ENCODE measurements at places on chromosomes 5 and 9.

DNA sequence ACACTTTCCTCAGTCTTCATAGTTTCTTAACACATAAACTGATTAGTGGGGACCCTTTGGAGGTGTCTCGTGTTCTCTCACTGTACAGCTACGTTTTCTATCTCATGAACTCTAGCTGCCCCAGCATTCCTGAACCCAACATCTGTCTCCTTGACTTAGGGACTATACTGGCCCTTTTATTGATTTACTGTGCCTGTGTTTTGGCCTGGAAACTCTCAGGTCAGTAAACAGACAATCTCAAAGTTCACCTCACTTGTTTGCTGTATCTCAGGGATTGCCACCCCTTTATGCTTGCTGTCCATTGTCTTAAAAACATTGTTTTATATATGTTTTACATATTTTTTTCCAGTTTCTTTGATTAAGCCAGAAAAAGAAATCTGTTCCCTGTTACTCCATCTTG lies 222.8 kb downstream of the FAM170A start:
- DNase-seq = no peak

DNA sequence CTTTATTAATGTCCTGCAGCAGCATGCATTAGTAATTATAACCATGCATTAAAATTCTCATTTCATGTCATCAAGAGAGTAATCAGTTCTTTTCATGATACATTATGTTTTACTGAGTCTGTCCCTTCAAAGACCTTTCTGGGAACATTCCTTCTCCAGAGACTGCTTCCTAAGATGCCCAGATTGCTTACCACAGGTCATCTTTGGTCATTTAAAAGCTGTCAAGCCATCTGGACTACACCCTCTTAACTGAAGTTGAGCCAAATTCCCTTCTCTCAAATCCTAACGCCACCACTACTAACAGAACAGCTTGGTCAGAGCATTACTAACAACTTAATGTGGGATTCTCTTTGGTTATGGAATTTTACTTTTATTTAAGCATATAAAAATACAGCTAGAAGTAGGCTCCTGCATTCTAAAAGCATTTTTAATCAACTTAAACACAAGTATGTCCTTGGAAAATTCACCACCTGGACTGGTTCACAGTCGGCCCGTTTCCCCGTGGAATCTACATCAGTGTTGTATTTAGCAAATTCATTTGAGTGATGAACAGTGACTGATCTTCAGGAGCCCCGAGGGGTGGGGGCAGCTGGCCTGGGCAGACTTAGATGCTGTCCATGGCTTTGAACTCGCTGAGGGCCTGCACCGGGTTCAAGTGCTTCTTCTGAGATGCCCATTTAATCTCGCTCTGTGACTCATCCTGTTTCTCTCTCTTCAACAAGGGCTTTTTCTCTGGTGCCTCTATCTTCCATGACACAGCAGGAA lies 92.8 kb upstream of the CCDC112 start:
- DNase-seq = no peak

DNA sequence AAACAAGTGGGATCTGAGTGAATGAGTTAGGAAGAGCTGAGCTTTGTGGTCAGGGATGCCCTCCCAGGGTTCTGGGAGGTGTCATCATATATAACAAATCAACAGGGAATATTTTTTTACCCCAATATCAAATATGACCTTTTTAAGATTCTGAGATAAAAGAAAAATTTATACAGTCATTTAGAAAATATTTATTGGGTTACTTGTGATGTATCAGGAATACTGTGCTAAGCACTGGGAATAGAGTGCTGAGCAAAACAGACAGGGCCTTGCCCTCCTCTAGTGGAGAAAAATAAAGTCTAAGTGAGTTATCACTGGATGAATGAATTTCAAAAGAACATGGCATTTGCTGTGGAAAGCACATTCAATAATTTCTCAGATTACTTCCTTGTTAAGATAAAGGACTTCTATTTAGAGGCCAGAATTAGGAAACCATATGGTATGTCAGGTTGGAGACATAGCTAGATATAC lies 102.9 kb downstream of the BOD1 start:
- DNase-seq = no peak

DNA sequence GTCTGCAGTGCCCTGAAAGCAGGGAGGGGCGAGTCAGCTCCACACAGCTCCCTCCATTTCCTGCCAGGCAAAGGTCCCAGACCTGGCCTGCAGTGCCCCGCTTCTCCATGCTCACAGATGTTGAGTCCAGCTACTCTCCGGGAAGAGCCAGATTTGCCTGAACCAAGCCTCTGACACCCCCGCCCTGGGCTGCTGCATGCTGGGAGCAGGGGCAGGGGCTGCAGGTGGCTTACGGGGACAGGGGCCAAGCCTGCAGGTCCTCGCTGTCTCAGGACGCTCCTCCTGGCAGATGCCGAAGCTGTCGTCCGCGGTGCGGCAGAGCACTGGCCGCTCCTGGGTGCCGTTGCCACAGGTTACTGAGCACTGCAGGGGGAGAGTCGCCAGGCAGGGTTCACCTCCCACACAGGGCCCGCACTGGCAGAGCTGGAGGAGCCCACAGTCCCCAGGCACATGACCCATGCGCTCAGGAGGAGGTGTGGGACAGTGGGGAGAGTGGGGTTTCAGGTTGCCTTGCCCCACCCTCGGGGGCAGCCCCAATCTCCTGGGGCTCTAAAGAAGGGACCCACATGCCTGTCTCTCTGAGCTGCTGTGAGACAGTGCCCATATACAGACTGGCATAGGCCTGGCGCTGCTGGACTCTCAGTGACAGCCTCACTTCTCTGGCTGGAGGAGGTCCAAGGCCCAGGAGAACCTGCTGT lies 62.4 kb downstream of the ZNF354C start:
- DNase-seq = no peak

DNA sequence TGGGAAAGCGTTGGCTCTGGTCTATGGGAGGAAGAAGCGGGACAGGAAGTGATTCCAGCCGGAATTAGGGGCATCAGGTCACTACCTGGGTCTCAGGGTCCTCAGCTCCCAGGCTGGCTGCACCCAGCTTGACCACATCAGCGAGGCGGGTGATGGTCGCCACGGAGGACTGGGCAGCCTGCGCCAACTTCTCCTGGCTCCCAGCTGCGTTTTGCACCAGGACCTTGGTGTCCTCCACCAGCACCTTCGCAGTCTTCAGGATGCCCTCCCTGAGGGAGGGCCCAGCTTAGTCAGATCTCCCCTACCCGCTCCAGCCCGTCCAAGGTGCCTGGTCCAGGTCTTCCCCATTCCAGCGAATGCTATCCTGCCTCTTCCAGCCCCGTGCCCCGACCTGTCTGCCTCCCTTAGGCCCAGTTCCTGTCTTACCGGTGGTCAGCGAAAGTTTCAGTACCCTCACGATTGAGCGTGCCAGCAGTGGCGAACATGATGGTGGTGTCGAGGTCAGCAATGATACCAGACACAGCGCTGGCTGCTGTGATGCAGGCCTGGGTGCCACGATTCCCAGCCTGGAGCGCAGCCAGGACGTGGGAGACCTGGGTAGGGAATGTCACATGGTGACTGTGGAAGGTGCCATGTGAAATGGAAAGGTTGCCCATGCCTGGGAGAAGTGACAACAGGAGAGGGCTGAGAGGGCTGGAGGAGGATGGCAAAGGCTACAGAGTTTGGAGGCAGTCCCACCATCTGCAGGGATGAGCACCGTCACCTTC lies 14.4 kb upstream of the TPM2 start:
- DNase-seq = no peak

DNA sequence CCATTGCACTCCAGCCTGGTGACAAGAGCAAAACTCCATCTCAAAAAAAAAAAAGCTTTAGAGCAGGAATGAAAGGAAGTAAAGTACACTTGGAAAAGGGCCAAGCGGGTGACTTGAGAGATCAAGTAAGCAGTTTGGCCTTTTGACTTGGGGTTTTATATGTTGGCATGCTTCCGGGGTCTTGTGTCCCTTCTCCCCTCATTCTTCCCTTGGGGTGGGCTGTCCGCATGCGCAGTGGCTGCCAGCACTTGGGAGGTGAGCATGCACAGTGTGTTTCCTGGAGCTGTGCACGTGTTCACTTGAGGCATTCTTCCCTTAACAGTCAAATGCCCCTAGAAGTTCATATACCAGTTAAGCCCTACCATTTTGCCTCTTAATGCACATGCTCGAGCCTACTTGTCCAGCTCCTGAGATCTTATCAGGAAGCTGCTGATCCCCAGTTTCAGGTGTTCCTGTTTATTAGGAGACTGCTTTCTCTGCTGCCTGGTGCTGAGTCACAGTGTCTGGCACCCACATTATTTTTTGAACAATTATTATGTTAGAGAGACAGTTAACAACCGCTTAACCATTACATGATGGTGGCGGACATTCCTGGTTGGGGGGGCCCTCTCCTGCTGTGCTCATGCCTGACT lies 32.6 kb upstream of the PRRC2B start:
- no peak for DNase-seq

GRCh38 chr5:98656125-98656795 lies 117.2 kb upstream of the RGMB start:
- no peak for DNase-seq

GRCh38 chr5:125463466-125464092 lies 717.1 kb upstream of the ZNF608 start:
- DNase-seq = no peak

DNA sequence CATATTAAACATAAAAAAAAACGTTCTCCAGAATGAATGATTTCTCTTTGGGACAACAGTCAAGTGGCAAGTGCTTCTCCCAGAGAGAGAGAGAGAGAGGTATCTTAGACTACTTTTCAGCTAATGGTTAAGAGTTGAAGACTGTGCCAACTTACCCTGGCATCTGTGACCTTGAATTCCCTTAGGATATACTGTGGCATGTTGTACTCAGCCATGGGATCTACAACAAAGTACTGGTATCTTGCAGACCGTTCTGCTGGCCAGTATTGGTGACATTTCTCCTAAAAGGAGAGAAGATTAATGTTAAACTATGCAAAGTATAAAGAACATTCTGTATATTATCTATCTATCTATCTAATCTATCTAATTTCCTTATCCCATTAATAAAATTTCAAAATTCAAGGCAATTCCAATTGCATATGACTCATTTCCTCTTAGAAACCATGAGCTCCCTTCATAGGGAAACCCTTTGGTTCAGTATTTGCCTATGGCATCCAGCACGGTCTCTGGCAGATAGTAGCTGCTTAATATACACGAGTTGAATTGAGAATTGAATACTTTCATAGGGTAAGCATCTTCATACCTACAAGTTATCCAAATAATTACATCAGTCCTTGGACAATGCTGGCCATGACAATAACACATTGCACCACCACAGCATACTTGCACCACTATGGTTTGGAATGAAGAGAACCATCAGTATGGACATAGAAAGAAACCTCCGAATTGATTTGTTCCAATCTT lies 539.4 kb upstream of the DMAC1 start:
- DNase-seq = no peak

GRCh38 chr5:56954262-56954661 lies 2.3 kb upstream of the MIER3 start:
- DNase-seq = no peak
